ENCODE measurements at places on chromosomes 12 and 14.

- DNase-seq: no peak
- H3K27ac ChIP-seq: peak overlapping the region; percentile 99
- H3K36me3 ChIP-seq: peaks cover 14% of the 10 kb centered on the region
- peaks cover 26% of the 10 kb centered on the region for H3K4me1 ChIP-seq
These were observed 1.4 kb upstream of the SMARCC2 start for GRCh38 chr12:56190695-56191155.

DNA sequence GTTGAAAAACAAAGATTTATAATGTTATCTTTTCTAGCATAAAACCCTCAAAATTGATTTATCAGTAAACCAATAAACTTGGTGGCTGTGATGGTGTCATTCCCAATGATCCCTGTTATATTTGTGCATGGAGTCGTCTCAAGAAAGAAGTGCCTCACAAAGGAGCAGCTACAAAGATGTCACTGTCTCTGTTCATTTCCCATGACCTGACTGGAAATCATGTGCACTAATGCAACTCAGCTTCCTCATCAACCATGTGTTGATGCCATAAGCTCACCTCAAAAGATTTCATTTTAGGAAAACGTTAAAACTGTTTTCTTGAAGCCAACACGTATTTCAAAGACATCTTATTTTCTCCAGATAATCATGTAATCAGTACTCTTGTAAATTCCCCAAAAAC, 28.8 kb downstream of the CLEC1A start:
- no peak overlapping the region for H3K27ac ChIP-seq
- no peaks in the 10 kb centered on the region for H3K4me1 ChIP-seq
- no peak for DNase-seq
- H3K4me3 ChIP-seq: no peak overlapping the region
- no peaks in the 10 kb centered on the region for H3K27me3 ChIP-seq

- peak overlapping the region; percentile 94 for H3K27ac ChIP-seq
- H3K36me3 ChIP-seq: peaks cover 4% of the 10 kb centered on the region
- peaks cover 19% of the 10 kb centered on the region for H3K27me3 ChIP-seq
- no peak for DNase-seq
These were observed 549 bp downstream of the GPHN start for GRCh38 chr14:66508547-66508845.

DNA sequence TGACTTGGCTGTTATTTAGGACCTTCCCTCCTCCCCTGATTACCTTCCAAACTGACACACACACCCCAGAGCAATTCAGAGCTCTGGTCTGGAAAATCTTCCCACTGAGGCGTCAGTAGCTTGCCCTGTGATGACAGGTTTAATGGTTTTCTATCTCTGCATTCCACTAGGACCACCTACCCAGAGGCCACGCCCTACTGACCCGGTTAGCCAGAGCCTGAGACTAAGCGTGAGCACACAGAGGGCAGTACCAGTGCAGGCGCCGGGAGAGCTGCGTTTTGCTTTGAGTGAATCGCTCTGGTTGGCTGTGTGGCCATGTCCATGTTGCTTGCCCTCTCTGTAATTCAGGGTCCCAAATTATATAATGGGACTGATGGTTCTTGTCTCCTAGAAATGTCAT, 36.2 kb upstream of the ATP2A2 start:
- peaks cover 54% of the 10 kb centered on the region for H3K4me1 ChIP-seq
- H3K36me3 ChIP-seq: peaks cover 7% of the 10 kb centered on the region
- no peak overlapping the region for H3K4me3 ChIP-seq
- no peak for DNase-seq
- H3K27me3 ChIP-seq: no peaks in the 10 kb centered on the region
- peak overlapping the region; percentile 78 for H3K27ac ChIP-seq
